ENCODE measurements at places on chromosomes 6 and 20.
A peak's percentile ranks its signal among the peaks of the same experiment; 100 is the strongest.

DNA sequence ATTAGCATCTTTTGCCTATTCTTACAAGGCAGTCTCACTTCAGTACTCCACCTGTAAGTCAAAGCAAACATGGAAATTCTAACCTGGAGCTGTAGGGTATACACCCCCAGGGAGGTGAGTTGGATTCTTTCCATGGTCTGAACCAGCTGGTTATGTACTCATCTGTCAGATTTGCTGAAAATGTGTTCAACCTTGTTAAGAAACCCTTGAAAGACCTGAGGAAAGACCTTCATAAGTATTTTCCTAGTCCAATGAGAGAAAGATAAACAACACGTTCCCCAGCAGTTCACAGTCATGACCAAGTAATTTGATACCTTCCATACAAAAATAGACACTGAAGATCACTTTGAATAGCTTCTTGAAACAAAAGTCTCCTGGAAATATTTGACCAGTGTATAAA, 42.5 kb downstream of the ID4 start:
- no peak for DNase-seq

DNA sequence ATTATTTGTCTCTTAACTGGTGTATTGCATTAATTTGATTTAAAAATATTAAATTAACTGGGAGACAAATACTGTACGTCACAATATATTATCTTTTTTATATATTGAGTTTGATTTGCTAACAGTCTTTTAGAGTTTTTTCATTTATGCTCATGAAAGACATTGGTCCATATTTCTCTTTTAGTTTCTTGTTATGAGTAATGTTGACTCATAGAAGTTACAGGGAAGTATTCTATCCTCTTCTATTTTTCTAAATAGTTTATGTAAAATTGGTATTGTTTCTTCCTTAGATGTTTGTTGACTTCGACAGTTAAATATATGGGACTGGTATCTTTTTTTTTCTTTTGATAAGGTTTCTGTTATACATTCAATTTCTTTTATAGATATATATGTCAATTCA, 1115.6 kb upstream of the CITED2 start:
- DNase-seq, result no peak

DNA sequence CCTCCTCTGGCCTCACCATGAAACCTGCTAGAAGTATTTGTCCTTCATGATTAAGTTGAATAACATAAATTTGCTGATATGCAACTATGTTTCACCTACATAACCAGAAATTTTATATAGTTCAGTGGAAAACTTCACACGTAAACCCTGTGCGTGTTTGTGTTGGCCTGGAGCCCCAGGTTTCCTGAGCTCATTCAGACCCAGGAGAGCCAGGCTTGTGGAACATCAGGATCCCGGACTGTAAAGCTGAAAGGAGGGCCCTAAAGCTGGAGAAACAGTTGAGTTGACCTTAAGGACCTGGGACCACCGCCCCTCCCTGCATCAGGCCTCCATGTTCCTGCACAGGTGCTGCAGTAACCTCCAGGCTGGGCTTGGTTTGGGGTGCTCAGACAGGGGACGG, 3.1 kb upstream of the SPATS1 start:
- DNase-seq, result no peak

DNA sequence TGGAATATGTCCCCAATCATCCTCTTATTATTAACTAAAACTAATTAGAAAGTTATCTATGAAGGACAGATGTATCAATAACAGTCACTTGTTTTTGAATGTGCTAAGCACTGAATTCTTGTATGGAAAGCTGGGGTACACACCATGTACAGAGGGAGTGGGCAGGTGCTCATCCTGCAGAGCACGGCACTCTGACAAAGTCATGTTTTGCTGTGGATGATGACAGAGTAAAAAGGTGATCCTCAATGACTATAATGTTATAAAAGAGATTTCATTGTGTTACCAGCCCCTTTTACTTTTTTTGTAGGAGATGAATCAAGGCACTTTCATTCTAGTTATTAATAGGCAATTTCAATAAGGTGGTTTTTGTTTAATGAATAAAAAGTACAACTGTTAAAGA, 51.4 kb upstream of the MCM9 start:
- no peak for DNase-seq

DNA sequence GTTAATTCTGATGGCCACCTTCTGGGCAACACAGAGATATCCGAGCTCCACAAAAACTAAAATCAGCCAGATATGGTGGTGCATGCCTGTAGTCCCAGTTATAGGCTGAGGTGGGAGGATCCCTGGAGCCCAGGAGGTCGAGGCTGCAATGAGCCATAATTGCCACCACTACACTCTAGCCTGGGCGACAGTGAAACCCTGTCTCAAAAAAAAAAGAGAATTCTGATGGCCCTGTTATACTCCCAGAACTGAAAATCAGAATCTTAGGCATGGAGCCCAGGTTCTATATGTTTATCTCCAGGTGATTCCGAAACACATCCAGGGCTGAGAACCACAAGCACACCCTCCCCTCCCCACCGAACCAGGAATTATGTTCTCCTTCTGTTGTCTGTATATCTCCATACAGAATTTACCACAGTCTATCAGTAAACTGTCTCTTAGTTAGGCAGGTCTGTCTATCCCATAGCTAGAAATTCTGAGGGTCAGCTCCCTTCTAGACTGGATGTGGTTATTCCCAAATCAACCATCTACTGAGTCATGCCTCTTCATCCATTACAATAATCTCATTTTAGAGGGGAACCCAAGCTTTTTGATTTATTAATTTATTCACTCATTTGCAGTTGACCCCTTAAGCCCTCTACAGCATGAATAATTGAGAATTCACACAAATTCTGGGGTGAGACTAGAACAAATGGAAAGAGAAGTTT, 24.8 kb upstream of the CCND3 start:
- DNase-seq, result no peak

DNA sequence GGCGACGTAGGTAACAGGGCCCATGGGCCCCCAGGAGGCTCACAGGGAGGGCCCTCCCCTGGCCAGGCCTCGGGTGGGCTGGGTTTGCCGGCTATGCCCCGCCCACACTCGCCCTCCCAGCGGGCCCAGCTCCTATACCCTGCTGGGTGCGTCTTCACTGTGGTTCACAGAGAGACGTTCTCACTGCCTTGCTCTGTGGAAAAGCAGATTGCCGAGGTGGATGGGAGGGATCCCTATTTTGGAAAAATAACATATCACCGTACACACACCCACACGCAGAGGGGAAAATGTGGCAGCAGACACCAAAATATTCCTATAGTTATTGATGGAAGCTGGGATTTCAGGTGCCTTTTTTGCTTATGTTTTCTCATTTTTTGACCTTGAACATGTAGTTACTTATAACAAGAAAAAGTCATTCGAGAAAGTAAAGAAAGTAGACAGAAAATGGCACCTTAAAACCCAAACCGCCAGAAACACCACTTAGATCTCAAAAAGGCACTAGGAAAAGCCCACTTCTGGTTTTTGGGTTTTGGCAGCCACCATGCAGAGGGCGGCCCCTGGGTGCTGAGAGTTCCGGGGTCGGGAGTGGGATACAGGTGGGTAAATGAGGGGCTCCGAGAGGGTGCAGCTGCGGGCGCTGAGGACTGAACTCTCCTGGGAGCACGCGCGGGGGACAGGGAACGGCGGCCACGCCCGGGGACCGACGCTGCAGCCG, 49.4 kb downstream of the TMEM242 start:
- DNase-seq, result peak; percentile 73

GRCh38 chr6:28402197-28402596, 2.6 kb upstream of the ZSCAN12 start:
- no peak for DNase-seq
